Fibroblast of skin of right biceps (primary cell): ENCODE measurements at places on chromosomes 6 and 20.

DNA sequence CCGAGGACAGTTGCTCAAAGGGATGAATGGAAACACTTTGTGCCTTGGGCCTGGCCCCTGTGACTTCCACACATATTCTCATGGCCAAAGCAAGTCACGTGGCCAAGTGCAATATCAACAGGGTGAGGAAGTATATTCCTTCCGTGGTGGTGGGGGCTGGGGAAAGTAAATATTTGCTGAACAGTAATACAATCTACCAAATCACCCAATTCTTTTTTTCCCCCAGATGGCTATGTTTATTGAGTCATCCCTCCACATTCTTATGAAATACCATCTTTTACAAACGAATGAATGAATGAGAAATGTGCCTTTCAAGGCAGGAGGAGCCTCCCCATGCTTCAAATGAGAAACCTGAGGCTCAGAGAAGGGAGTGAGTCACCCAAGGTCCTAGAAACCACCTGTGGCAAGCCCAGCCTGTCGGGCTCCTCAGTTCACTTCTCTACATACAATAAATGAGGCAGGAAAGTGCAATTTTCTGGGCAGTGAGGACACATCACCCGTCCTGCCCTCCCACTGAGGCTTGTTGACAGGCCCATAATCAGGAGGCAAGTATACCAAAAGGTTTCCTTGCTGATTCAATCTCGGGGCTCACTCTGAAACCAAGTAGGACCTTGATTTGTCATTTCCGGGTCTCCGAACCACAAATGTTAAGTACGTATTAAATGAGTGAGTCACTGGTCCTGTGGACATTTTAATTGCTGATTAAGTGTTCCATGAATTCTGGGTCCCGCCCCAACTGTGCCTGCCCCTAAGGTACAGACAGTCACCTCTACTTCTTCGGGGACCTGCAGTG lies 25.3 kb upstream of the TOP1 start:
- DNase-seq = peak; percentile 99

DNA sequence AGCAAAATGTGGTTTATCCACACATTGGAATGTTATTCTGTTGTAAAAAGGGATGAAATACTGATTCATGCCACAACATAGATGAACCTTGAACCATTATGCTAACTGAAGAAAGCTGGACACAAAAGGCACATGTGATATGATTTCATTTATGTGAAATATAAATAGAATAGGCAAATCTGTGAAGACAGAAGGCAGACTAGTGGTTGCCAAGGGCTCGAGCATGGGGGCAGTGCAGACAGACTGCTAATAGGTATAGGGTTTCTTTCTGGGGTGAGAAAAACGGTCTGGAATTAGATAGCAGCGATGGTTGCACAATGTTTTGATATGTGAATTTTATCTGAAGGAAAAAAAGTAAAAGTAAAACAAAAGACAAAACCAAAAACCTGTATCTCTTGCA lies 54.6 kb upstream of the FNDC1 start:
- no peak for DNase-seq

DNA sequence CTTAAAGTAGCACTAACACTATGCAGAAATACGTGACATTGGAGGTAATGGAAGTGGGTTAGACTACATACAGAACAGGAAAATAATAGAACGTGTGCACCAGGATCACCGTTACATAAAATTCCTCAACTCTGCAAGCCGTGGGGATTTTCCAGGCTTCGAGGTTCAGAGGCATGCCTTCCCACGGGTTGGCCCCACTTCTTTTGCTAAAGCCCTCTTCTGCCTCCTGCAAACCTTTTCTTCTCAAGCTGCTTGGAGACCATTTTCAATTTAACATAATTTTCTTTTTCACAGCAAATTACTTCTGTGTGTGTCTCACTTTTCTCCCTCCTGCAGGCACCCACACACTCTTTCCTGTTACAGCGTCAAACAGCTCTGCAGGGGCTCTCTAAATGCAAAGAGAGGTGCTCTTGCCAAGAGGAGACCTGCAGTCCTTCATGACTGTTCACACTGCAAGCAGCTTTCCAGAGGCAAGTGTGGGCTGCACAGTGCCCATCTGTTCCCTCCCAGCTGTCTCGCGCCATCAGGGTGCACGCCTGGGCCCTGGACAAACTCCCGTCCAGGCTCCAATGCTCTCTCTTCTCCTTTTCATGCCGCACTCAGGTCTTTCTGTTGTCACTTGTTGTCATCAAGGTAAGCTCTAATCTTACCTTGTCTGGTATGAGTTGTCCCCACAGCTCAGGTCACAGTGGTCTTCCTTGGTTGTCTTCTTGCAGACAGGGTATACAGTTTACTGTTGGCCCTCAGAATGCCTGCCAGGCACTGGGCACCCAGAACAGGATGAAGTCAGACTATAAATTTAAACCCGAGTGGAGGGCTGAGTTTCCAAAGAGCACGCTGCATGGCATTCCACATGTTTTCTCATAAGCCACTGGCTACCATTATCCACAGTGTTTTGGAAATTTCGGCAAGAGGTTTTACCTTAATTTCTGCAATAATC lies 164.8 kb upstream of the GGTLC1 start:
- no peak for DNase-seq

GRCh38 chr6:160198606-160199211 lies 59.9 kb downstream of the SLC22A2 start:
- DNase-seq = no peak

DNA sequence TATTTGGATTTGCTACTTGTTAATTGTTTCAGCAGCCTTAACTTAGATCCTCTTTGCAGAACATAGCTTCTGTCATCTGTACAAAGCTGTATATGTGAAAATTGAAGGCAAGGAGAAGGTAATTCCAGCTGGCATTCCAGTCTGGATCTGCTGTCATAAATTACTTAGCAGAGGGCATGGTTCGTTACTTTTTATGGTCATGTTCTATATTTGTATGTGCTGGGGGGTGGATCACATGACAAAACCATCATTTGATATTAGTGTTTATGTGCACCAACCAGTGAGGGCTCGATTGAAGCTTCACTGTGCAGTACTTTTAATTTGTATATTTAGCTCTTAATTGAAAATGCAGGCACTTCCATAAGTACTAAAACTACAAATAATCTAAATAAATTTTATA lies 80.2 kb downstream of the CAP2 start:
- peak; percentile 20 for DNase-seq

- no peak for DNase-seq
Observed at GRCh38 chr20:22525821-22526220, 58.6 kb downstream of the FOXA2 start.
